Heart right ventricle (tissue), 16 donors: ENCODE measurements at places on chromosomes 2 and 18.

DNA sequence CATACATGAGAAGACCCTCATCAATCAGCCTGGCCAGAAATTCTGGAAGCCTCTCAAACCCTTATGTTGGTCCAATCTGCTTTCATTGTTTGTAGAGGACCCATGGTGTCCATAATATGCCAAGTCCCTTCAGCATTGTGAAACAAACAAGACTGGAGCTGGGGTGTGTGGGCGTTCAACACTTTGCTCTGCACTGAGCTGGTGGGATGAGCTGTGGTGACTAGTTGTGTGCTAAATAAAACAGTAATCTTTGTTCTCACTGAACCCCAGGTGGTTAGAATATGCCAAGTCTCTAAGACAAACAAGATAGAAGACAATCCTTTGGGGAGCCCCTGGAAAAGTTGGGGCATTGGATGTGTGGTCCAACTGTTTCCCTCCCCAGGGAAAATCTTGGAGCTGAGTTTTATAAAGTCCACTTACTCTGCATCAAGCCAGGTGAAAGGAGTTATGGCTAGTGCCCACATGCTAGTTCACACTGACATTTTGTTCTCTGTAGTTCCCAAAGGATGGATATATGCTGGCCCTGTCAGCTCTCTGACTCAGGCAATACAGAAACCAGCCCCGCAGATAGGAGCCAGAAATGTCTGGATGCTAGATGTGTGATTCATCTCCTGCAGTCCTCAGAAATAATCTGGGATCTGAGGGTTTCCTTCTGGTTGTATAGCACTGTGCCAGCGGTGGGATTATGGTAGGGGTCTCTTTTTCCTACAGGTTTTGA, 260.2 kb downstream of the TMX3 start:
- no peak for DNase-seq

GRCh38 chr2:12320027-12320734, 396.6 kb upstream of the TRIB2 start:
- DNase-seq = no peak

GRCh38 chr2:201197781-201198180, 14.8 kb downstream of the CASP10 start:
- no peak for DNase-seq

DNA sequence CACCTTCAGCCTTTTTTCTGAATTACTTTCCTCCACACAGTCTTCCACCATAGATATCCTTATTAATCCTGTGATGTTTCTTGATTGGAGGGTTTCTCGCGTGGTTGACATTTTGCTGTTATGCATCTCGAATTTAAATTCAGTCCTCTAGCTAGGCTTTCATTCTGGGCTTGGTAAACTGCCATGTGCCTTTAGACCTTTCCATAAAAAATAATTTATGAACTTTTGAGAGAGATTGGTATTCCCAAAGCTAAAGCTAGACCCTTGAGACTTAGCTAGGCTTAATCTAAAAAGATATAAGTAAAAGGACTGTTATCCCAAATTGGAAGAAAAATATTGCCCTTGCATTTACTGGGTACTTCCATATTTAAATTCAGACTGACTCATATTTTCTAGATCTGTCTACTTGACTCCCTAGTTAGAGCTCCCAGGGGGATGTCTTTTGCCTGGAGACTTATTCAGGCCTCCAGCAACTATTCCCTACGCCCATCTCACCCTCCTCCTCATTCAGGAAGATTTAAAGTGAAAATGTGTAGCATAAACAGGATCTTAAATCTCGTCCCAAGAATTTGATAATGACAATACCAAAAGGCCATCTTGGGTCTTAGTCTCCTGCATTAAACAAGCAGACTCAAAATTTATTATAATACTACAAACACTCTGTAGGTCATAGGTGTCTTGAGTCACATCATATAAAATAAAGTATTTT, 60.3 kb downstream of the KIAA2012 start:
- no peak for DNase-seq

GRCh38 chr2:42101206-42102023, 53.6 kb downstream of the PKDCC start:
- peak; percentile 59 for DNase-seq

DNA sequence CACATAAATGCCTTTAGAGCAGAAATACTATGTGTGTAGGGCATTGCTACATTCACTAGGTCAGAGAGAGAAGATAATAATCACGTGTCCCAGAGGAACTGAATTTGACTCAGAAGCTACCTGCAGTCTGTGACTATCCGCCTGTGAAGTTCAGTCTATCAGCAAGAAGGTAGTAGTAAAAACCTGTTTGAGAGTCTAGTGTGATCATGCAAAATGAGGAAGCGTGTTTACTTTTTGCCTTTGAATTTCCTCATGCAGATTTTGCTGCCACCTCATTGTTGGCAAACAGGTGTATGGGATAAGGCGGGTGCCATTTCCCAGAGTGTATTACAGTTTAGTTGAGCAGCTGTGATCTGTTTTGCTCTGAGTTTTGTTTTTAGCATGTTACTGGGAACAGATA, 403.9 kb upstream of the FANCL start:
- DNase-seq = no peak
